Right renal cortex interstitium (tissue), 3 donors: ENCODE measurements at places on chromosomes 5 and 9. TPM values are rescaled to one million over a fixed set of nuclear protein-coding genes. Genes with fewer than 3 reads are reported as not detected.
A peak's percentile ranks its signal among the peaks of the same experiment; 100 is the strongest.

GRCh38 chr9:28120184-28120583 is 546.9 kb upstream of the C9orf72 start:
- no peak for DNase-seq

DNA sequence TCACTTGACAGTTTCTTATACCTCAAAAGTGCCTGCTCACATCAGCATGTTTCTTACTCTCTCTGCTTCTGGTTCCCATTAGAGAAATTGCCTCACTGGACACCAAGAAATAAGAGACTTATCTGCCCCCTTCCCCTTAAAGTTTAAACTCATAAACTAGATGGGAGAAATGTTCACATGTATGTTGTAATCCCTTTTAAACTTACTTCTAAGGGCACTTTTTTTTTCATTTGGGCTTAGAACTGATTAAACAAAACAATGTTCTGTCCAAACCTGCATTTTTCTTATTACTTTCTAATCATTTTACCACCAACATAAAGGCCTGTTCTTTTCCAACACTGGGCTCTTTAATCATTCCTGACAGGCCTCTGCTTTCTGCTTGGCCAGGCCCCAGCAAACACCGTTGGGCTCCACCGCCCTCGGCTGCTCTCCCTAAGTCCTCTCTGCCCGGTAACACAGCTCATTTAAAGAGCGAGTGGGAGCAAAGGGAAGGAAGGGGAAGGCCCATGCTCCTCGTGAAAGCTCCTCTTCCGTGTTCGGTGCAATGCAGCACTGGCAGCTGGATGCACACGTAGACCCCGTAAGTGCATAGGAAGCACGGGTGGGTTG is 53.4 kb downstream of the ROR2 start:
- DNase-seq, result peak; percentile 81

DNA sequence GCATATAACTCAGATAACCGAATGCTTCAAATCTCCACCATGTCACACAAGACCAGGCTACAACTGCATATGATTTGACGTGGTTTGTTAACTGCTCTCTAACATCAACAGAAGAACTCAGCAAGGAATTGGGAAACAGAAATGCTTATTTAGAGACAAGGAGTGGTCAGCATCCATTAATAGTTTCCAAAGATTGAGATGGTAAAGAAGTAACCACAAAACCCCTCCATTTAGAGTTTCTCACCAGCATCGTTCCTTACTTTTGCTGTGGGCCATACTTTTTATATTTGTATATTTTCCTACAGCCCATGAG is 25.2 kb downstream of the DPYSL3 start:
- no peak for DNase-seq

DNA sequence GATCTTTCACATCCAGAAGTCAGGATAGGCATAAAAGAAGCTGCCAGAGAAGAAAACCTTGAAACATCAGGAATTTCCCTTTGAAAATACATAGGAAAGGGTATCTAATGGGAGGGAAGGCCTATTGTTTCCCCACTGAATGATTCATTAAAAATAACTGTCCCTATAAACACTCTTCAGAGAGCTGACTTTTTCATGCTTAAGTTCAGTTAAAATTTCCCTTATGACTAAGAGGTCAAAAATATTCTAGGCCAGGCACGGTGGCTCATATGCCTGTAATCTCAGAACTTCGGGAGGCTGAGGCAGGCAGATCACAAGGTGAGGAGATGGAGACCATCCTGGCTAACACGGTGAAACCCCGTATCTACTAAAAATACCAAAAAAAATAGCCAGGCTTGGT is 499.5 kb downstream of the ENC1 start:
- DNase-seq, result no peak

GRCh38 chr5:115961381-115962238 is 665 bp upstream of the LVRN start:
- DNase-seq, result no peak

DNA sequence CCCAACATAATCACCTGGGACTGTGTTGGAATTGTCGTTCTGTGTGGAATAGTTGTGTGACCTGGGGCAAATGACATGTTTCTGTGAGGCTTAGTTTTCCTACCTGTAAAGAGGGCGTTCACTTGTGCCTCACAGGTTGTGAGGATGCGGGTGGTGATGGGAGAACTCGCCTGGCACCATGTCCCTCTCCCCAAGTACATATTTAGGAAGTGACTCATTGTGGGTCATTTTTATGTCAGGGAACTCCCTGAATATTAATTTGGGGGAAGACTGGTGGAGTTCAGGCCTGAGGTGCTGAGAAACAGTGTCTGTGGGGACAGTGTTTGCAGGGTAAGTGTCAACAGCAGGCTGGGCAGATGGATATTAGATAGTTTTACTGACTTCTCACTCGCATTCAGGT is 144.7 kb downstream of the KDM4C start:
- DNase-seq, result no peak

DNA sequence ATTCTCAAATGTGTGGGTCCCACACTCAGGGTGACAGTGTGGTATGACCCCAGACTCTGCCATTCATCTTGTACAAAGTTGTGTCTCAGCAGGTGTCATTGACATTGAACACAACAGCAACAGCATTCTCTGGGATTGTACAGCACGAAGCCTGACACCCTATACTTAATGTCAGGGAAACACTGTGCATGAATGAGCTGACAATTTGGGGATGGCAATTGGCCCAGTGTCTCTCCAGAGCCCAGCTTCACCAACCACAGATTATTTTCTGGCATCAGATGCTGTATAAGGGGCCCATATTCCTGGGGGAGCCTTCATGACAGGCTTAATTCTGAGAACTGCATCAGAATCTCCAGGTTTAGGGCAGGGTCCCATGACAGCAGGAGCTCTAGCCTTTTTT is 143.2 kb downstream of the GCNT1 start:
- no peak for DNase-seq

DNA sequence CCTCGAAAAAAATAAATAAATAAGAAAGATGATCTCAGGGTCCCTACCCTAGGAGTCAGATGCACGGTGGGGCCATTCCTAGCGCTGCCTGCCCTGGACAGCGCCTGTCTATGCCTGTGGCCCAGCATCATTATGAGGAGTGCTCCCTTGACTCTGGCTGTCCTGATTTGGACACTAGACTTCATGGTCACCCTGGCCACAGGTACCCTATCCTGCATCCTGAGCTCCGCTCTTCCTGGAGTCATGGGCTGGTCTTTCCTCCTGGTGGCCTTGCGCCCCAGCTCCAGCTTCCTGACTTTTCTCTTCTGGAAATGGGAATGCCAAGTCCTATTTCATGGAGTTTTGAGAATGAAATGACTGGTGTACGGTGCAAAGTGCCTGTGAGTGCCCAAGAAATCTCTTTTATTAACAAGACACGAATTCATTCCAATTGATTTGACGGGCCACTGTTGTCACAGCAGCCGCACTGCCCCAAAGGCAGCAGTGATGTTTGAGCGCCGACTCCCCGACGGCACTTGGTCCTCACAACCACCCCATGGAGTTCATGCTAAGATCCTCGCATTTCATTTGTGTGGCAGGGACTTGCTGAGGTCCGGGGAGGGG is 564 bp upstream of the AIF1L start:
- no peak for DNase-seq

DNA sequence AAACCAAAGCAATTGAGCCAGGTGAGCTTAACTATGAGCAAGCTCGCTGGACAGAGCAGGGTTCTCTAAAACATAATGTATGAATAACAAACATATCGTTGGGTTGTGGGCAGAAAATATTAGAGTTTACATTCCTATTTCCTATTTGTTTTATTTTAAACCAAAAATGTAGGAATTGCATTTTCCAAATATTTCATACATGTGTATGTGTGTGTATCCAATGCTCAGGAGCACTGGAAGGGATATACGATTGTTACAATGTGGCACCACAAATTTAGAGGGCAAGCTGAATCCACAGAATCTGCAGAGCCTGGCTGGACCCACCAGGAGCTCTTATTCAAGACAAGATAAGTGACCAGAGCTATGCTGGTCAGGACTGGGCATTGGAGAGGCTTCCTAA is 325.3 kb upstream of the HAPLN1 start:
- no peak for DNase-seq

GRCh38 chr5:163489055-163489744 is 16.2 kb upstream of the MAT2B start:
- DNase-seq, result no peak

DNA sequence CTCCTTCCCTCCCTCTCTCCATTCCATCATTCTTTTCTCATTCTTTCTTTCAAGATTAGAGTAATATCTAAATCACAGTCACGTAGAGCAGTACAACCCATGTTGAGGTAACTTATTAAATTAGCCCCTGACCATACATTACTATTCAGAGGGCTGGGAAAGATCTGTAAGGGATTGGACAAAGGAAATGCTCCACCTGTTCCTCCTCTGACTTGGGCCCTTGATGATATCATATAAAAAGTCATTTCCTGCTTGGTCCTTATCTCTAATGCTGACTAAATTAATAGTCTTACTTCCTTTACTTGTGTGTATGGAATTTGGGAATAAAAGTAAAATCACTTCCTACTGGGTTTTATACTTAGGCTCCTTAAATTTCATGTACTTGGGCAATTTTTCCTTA is 40.8 kb downstream of the SNX18 start:
- DNase-seq, result no peak

DNA sequence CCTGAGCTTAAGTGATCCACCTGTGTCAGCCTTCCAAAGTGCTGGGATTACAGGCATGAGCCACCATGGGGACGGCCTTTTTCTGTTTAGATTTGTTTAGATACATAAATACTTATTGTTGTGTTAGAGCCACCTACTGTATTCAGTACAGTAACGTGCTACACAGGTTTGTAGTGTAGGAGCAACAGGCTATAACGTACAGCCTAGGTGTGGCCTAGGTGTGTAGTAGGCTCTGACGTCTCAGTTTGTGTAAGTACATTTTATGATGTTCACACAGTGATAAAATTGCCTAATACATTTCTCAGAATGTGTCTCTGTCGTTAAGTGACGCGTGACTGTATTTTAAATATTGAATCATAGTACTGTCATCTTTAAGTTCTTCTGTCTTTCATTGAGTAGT is 84.1 kb downstream of the MELK start:
- DNase-seq, result no peak

- no peak for DNase-seq
Observed at GRCh38 chr5:56800186-56800585, 15.2 kb upstream of the MAP3K1 start.

DNA sequence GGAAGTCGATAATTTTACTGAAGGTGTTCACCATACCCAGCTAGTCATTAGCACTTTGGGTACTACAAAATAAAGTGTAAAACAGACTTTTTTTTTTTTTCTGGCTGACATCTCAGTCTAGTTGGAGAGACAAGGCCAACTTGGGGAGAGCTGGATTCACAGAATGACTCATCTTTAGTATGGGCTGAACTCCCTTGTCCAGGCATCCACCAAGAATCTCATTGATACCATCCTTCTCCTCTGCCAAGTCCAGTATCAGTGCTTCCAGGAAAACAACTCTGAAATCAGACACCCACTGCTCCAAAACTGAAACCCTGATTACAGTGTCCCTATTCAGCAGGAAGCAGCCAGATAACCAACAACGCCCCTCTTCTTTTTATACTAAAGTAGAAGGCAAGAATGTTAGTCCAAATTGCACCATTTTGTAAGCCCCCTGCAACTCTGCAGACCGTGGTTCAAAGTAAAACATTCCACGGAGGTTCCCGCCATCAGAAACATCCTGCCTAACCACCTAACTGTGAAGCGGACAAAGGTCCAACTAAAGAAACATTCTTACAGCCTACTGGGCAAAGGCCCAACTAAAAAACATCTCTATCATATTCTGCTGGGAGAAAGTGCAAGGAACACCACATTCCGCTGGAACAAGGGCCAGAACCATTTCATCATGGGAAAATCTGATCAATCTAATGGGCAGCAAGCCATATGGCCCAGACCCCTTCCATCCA is 728.2 kb downstream of the BRINP1 start:
- no peak for DNase-seq

DNA sequence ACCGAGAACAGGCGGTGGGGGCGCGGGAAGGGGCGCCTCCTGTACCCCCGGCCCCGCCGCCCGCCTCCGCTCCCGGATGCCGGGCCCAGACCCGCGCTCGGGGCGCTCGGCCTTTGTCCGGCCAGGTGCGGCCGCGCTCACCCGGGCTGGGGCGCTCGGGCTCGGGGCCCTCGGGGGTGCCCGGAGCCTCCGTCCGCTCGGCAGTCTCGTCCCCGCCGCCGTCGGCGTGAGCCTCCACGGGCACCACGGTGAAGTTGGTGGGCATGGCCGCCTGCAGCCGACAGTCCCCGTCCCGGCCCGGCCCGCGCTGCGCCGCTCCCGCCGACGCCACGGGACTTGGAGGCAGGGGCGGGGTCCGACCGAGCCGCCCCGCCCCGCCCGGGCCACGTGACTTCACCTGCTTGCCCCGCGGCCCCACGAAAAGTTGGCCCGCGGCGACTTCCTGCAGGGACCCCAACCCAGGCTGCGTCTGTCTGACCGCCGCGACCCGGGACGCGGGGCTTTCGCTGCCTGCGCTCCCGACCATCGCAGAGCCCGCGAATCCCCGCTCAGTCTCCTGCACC is at the start of gene SLC12A7:
SLC12A7 (minus strand) TSS at position 337 of the 563 bp plus-strand sequence; CDS start at position 265, 72 bp downstream.
- no peak for DNase-seq

GRCh38 chr9:124202447-124202971 is 55.2 kb upstream of the NEK6 start:
- no peak for DNase-seq

- peak; percentile 74 for DNase-seq
Observed at GRCh38 chr5:63963080-63963735, 963 bp upstream of the HTR1A start.

GRCh38 chr5:61933787-61934626 is 372.0 kb upstream of the KIF2A start:
- peak; percentile 36 for DNase-seq

DNA sequence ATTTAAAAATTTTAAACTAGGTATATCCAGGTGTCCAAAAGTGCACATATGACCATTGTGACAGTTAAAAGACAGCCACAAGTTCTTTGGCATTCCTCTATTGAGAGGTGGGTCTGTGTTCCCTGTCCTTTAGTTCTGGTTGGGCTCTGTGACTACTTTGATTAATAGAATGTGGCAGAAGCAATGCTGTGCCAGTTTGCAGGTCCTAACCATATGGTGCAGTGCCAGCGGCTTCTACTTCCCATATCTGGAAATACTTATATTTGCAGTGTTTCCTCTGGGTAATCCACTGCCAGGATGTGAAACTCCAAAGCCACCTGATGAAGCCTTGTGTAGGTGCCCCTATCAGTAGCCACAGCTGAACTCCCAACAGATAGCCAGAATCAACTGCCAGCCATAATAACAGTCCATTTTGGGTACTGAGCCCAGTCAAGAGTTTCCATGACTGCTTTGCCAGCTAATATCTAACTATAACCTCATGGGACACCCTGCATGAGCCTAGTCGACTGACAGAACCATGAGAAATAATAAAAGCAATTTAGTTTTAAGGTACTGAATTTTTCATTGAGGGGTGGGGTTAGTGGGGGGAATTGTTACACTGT is 361.0 kb upstream of the SEMA6A start:
- no peak for DNase-seq

GRCh38 chr9:34989946-34990635 is 546 bp downstream of the DNAJB5 start:
- no peak for DNase-seq

GRCh38 chr5:51664491-51665250 is 281.4 kb downstream of the ISL1 start:
- no peak for DNase-seq

The NXNL2 gene
- polyA plus RNA-seq, result 2.1 TPM

The GCNT4 gene
- 17.6 TPM for polyA plus RNA-seq

The MYMK gene
- polyA plus RNA-seq, result not detected

The IL9 gene
- polyA plus RNA-seq, result not detected

The MEF2C gene
- 53.9 TPM for polyA plus RNA-seq

The GRM6 gene
- 0.46 TPM for polyA plus RNA-seq

The ZFP2 gene
- polyA plus RNA-seq, result 8.5 TPM

The PCDHGB3 gene
- polyA plus RNA-seq, result 1.4 TPM

The LCN15 gene
- 0.04 TPM for polyA plus RNA-seq

The DNAH5 gene
- 2.9 TPM for polyA plus RNA-seq

The EEIG1 gene
- 23.3 TPM for polyA plus RNA-seq

The NRG2 gene
- 0.72 TPM for polyA plus RNA-seq

The SLC46A2 gene
- polyA plus RNA-seq, result 0.08 TPM
